Bronchial epithelial cell (primary cell): ENCODE measurements at places on chromosomes 2 and 18.

DNA sequence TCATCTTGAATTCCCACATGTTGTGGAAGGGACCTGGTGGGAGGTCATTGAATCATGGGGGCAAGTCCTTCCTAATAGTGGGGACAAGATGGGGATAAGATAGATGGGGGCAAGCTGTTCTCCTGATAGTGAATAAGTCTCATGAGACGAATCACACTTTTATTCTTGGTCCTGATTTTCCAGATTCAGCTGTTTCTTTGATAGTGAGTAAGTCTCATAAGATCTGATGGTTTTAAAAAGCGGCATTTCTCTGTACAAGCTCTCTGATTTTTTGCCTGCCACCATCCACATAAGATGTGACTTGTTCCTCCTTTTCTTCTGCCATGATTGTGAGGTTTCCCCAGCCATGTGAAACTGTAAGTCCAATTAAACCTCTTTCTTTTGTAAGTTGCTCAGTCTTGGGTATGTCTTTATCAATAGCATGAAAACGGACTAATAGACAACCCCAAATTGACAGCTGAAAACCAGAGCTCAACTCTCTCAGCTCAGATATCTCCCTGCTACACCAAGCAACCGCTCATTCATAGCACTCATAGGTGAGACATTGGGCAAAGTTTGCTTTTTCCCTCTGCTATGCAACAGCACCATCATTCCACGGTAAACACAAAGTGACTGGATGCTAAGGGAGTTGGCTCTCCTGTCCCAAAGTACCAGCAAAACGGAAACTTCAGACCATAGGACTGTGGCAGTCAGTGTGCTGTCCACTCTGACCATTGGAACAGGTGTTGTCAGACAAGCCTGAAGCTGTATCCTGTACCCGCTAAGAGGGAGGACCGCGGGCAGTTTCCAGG is 44.9 kb upstream of the TBC1D8 start:
- no peak for DNase-seq

DNA sequence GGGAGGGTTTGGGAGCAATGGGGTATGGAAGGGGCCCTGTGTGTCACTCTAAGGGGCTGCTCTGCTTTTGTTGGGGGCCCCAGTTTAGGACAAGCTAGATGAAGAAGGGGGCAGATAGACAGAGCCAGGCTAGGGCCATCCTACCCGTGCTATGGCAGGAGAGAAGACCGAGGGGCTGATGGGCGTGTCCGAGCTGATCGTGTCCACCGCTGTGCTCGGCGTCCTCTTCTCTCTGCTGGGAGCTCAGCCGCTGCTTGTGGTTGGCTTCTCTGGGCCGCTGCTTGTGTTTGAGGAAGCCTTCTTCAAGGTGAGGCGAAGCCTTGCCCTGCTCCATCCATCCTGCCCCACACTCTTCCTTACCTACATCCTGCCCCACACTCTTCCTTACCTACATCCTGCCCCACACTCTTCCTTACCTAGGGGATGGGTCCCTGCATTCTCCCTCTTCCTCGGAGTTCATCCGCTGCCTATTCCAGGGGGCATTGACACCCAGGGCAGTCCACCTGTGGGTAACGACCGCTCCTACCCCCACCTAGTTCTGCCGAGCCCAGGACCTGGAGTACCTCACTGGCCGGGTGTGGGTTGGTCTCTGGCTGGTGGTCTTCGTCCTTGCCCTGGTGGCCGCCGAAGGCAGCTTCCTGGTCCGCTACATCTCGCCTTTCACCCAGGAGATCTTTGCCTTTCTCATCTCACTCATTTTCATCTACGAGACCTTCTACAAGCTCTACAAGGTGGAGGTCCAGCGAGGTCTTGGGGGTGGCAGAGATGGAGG is 8.9 kb downstream of the SLC4A3 start:
- DNase-seq = no peak

DNA sequence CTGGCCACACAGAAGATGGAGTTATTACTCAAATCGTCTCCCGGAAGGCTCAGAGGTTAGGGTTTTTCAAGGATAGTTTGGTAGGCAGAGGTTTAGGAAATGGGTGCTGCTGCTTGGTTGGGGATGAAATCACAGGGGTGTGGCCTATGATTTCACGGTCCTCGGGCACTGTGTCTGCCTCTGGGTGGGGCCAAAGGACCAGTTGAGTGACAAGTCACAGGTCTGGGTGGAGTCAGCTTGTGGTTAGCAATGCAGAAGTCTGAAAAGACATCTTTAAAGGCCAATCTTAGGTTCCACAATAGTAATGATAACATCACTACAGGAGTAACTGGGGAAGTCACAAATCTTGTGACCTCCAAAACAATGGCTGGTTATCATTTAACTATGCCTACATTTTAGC is 387.8 kb downstream of the ZNF521 start:
- peak; percentile 23 for DNase-seq

- no peak for DNase-seq
Measured at GRCh38 chr2:94977826-94978225, 47.7 kb upstream of the MAL start.

DNA sequence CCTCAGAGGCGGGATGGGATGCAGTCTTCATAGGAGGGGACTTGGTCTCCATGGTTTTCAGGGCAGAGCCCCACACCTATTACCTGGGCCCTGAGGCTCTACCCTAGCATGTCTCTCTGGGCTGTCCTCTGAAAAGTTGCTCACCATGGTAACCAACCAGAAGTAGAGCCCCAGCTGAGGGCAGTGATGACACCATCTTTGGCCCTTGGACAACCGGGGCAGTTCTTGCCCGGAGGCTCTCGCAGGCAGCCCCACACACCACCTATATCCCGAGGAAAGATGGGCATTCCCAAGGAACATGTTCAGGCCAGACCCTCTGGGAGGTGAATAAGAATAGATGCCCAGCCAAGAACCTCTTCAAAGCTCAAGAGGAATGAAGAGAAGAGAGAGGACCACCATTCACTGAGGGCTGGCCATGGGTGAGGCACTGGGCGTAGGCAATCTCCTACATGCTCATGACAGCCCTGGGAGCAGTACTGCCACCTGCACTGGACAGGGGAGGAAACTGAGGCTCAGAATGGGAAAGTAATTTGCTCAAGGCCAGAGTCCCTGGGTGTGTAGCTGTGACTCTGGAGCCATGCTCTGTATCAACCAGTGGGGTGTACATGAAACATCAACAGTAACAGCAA is 72.5 kb downstream of the HS1BP3 start:
- DNase-seq = peak; percentile 50

DNA sequence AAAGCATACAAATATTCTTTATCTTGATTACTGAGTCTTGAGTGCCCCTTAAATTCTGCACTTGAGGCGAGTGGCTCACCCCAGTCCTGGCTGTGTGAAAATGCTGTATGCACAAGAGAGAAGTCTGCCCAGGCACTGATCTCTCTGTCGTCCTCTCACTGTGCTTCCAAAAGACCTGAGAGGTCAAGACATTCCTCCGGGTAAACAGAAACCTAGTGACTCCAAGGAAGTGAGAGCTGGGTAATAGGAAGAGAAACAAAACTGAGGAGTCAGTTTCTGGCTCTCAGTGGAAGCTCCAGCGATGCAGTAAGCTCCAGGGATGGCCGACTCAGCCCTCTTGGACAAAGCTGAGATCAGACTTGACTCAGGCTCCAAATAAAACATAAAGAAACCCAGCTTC is 70.9 kb downstream of the AAK1 start:
- DNase-seq = peak; percentile 38

- DNase-seq = no peak
Measured at GRCh38 chr2:233290051-233290845, 17.4 kb upstream of the SAG start.

DNA sequence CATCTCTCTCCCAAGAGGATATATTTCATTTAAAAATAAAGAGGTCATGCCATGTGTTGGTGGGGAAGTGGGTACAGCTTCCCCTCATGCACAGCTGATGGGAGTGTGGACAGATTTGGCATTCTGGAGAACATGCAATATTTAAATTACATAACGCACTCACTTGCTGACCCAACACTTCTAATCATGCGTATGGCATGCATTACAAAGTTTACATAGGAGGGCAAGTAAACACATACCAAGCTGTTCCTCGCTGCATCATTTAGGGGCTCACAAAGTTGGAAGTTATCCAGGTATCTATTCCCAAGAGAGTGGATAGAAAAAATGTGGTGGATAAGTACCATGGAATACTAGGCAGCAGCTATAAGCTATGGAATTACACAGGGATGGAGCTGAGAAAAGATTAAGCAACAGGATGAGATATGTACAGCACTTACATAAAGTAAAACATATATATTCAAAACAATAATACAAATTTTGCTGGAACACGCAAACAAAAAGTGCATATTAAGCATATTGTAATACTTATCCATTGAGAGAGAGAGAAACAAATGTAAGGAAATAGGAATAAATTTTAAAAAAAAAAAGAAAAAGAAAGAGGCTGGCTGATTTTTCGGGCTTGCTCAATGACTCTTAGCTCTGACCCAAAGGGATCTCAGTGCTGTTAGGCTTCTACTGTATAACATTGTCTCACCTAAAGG is 11.0 kb downstream of the CYP1B1 start:
- DNase-seq = peak; percentile 81

GRCh38 chr2:176567361-176567760 is 298.1 kb downstream of the MTX2 start:
- DNase-seq = no peak

- no peak for DNase-seq
Measured at GRCh38 chr2:23041443-23041842, 343.5 kb upstream of the KLHL29 start.

GRCh38 chr18:47036927-47037578 is 1.6 kb upstream of the ELOA2 start:
- no peak for DNase-seq

DNA sequence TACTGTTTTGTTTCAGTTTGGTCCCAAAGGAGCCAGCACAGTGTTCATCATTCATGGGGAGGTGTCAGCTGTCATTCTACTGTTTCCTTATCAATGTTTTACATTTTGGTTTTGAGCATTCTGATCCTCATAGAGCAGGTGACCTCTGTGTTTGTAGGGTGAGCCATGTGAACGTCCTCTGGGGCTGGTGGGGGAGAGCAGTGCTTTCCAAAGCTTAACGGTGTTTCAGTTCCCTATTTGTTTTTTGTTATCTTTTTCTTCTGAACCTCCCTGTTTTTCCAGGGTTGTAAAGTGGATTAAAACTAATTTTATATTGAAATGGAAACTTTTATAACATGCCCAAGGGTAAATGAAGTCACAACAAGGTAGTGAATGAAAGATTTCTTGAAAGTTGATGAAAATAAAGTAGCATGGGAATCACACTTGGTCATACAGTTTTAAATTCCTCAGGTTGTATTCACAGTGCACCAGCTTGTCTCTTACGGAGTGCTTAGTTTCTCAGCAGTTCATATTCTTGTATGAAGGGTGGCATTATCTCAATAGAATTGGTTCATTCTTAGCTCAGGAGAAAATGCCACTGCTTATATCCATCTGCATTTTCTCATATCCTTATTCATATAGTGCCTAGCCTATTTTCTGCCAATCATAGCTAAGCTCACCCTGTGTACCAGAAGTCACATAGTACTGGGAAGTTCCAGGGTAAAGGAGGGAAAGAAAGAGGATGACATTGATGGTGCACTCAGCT is 54.5 kb downstream of the MAP4K4 start:
- no peak for DNase-seq

DNA sequence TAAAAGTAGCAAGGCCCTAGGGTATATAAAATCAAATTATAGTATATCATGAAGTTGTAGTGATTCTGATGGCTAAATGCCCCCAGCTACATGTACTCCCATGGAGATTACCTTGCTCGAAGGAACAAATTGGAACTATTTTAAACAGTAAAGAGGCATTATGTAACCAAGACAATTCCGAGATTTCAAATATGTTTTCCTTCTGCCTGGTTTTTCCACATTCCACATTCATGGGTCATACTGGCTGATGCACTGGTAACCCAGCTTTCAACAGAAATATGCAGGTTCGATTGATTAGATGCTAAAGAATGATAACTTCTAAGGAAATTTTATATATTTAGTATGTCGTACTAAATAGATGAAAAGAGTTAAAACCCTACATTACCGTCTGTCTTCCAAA is 62.3 kb upstream of the MGAT4A start:
- peak; percentile 80 for DNase-seq
